ENCODE measurements at places on chromosomes 13 and 19. TPM values are rescaled to one million over a fixed set of nuclear protein-coding genes. Genes with fewer than 3 reads are reported as not detected.

The CABP5 gene
- total RNA-seq: not detected

The ZNF728 gene
- total RNA-seq: not detected

The C5AR1 gene
- not detected for total RNA-seq

The ADAMTSL5 gene
- total RNA-seq: 0.07 TPM

The OLFM2 gene
- total RNA-seq: 0.71 TPM

The FUT6 gene
- not detected for total RNA-seq

The MEIS3 gene
- total RNA-seq: 0.07 TPM

The IGFL2 gene
- not detected for total RNA-seq

The TMEM59L gene
- 0.40 TPM for total RNA-seq

The ZNF90 gene
- 0.66 TPM for total RNA-seq
